NB4 (cell line): ENCODE measurements at places on chromosomes 13 and 19.

DNA sequence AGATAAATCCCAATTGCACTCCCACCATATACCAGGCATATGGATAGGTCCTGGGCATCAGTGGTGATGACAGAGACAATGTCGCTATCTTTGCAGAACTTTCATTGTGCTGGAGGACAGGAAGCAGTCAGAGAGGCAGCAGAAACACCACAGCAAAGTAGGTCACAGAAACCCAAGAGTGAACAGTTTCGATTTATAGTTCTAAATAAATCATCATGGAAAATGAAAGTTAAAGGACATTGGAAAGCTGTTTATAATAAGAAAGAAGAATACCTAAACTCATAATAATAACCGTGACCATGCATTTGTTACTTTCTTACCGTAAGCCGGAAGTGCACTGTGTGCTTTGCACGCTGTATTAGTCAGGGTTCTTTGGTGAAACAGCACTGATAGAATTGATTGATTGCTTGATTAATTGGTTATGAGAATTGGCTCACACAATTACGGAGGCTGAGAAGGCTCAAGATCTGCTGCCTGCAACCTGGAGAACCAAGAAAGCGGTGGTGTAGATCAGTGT, 38.9 kb downstream of the ALOX5AP start:
- no peak for DNase-seq

DNA sequence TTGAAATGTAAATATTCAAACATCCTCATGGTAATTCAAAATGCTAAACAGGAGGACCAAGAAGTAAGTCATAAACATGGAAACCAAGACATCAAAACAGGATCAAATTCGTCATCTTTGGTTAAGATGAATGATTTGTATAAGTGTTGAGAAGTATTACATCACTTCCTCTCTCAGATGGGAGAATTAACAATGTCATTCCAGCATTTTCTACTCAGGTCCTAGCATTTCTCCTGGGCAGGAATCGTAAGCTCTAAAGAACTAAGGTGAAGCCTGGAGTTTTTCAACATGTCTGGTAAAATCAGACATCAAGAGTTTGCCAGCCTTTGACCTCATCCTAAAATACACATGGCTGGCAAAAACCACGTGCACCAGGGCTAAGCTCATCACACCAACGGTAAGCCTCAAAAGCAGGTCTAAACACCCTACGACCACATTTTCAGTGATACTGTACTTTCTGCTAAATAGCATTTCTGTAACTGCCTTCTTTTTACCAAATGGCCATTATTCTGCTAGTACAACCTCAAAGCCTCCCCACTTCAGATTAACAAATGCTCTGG, 24.8 kb downstream of the RANBP3 start:
- DNase-seq, result no peak

DNA sequence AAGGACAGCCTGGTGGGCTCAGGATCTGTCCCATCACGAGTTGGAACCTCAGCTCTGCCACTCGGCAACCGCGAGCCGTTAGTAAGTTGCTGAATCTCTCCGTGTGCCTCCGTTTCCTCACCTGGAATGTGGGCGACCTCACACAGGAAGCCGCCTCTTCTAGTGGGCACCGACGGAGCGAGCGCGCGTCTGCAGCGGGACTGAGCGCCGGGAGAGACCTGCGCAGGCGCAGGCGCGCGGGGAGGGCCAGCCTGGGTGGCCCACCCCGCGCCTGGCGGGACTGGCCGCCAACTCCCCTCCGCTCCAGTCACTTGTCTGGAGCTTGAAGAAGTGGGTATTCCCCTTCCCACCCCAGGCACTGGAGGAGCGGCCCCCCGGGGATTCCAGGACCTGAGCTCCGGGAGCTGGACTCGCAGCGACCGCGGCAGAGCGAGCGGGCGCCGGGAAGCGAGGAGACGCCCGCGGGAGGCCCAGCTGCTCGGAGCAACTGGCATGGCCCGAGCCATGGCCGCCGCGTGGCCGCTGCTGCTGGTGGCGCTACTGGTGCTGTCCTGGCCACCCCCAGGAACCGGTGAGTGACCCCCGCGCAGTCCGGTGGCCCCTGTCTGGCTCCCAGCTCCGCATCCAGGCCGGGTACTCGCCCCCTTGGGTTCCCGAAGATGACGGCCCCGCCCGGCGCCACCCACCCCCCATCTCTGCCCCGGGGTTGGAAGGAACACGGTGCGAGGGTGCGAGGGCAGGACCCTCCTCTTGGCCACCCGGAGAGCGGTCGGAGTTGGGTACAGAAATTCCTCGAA, at the start of gene PVR:
Gene PVR (plus strand): TSS at position 306 of the 797 bp plus-strand sequence. CDS start 187 bp downstream, at position 493.
- DNase-seq, result peak; percentile 74

DNA sequence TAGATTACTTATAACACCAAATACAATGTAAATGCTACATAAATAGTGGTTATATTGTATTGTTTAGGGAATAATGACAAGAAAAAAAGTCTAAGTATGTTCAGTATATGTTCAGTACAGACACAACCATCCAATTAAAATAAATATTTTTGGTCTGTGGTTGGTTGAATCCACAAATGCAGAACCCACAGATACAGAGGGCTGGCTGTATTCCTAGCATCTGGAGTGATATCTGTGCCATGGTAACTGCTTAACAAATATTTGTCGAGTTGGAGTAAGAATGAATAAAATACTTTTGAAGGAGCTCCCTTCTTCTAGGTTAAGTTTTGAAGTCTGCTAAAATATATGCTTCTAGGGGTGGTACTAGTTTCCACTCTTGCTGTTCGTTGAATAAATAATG, 241.0 kb downstream of the KLF5 start:
- DNase-seq, result no peak

- DNase-seq, result no peak
Observed at GRCh38 chr13:89822467-89822866, 1525.0 kb upstream of the MIR17HG start.

DNA sequence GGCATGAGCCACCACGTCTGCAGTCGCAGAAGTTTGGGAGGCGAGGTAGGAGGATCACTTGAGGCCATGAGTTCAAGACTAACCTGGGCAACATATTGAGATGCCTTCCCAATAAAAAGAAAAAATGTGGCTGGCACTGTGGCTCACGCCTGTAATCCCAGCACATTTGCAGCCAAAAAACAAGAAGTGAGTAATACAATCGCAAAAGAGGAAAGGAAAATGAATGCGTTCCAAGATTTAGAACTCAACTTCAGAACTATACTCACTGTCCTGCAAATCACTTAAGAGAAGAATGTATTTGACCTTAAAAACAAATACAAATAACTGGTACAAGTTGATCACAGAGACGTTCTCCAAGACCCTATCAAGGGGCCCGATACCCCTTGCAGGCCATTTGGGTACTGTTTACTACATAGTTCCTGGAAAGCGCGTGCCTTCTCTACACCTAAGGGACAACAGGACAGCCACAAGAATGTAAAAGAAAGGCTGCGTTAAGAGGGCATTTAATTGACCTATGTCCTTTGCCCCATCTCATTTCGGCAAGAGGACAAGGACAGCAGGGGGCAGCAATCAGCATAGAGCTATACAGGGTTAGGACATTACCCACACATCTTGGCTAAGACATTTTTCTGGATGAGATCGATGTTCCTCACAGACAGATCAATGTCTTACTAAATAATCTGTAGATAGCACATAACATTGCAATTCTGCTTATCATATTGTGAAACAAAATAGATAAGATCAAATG, 41.3 kb downstream of the FLT3 start:
- DNase-seq, result peak; percentile 81

- no peak for DNase-seq
Observed at GRCh38 chr13:79799059-79799867, 318.3 kb downstream of the NDFIP2 start.

DNA sequence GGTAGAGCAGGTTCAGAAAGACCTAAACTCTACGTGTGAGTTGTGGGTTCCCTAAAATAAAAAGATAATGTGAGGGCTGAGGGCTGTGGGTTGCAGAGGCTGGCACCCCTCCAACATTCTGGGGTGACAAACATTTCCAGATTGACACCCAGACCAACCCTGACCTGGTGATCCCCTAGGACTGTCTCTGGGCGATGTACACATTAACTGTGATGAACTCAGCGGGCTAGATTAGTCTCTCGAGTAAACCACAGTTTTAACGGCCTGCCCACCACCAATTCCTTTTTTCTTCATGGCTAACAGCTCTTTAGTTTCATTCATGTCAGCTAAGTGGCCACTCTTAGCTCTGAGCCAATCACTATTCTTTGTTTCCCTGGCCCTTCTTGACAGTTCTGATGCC, 24.8 kb downstream of the SIAH3 start:
- peak; percentile 89 for DNase-seq

GRCh38 chr19:50969413-50969760, at the start of gene KLK6:
TSS of gene KLK6 (minus strand) at chr19:50969591. CDS start at chr19:50968104, 1,487 bp downstream.
- DNase-seq, result no peak

GRCh38 chr13:60019119-60019993, 144.4 kb downstream of the DIAPH3 start:
- DNase-seq, result peak; percentile 29

DNA sequence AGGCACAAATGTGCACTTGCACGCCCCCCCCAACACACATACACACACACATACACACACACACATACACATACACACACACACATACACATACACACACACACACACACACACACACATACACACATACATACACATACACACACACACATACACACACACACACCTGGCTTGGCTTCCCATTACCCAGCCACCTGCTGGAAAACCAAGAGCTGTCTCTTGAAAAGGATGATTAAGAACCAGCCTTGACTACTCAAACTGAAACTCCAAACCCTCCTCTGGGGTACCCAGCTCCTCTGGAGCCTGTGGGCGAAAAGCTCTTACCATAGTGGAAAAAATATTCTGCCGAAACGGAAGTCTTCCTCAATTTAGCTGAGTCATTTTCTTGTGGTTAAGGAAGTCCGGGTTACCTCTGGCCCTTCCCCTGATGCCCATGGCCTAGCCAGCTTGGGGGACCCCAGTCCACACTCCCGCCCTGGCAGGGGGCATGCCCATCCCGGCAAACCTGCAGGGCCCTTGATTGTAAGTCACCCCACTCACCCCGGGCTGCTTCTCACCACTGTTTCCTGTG, 21.9 kb downstream of the CEBPA start:
- peak; percentile 51 for DNase-seq

DNA sequence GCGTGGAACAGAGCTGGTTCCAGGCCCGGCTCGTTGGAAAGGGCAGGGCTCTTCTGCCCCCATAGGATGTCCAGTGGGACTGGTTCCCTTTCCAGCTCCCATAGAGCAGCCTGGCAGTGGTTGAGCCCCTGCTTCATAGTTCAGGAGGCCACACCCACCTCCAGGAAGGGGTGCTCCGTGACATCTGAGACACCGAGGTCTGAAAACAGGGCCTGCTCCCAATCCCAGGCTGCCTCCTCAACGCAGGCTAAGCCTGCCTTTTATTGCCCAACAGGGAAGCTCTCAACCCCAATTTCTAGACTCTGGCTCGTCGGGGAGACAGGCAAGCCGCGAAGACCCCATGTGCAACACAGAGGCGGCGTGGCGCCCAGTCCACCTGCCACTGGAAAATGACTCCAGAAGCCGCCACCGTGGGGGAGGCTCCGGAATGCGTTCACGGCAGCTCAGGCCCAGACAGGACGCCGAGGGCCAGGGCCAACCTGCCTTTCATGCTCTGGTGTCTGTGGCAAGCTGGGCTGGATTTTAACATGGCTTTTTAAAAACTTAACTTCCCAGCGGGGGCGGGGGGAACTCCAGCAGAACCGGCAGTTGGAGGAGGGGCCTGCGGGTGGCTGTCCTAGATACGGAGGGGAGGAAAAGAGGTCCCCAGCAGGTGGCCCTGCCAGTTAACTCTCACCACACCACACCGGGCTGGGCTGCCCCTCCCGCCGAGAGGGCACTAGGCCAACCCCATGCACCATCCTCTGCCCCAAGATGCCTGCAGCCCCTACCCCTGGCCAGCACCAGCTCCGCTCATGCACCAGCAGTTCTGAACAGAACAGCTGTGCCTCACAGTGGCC, 17.9 kb upstream of the TINCR start:
- DNase-seq, result peak; percentile 78

- DNase-seq, result no peak
Observed at GRCh38 chr13:33838647-33839046, 20.7 kb downstream of the RFC3 start.

DNA sequence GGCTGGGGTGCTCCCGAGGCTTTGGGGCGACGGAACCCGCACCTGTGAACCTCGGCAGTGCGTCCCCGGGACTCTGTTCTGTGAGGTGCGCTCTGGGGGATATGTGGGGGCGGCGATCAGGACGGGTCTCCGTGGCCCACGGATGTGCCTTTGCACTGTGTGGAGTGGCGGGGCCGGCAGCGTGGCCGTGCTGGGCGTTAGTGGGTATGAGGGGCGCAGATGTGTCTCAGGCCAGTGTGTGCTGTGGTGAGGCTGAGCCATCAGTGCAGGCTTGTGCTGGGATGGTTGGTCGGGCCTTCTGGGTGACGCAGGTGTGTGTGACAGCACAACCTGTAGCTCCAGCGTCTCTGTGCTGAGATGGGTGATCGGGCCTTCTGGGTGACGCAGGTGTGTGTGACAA, 16.9 kb downstream of the ZNF331 start:
- DNase-seq, result no peak

- DNase-seq, result peak; percentile 94
Observed at GRCh38 chr19:20167020-20167644, at the start of gene ZNF486. TSS of gene ZNF486 (plus strand) at chr19:20167214. CDS start at chr19:20167331, 117 bp downstream.

DNA sequence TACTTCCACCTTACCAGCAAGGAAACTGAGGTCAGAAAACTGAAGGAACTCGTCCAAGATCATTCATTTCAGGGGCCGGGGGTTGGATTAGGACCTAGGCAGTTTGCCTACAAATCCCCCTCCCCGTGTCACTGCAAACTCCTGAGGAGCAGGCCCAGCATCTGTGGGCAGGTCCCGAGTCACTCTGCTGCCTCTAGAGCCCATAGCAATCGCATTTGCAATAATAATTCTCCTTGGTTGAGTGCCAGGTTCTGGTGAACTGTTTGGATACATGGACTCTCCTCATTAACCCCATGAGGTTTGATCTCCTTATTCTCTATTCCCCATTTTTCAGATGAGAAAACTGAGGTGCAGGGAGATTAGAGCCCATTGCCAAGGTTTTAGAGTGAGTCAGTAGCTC, 903 bp downstream of the PIN1 start:
- peak; percentile 64 for DNase-seq
